Progenitor cell of endocrine pancreas (in vitro differentiated cells): ENCODE measurements at places on chromosomes 7 and 10. TPM values are rescaled to one million over a fixed set of nuclear protein-coding genes. Genes with fewer than 3 reads are reported as not detected.

The PRDX3 gene
- 116 and 117 TPM in 2 replicates for total RNA-seq

The ERVW-1 gene
- total RNA-seq, result not detected in 2 replicates

- DNase-seq, result no peak
Observed at GRCh38 chr7:112495810-112496462, 15.1 kb downstream of the LSMEM1 start.

GRCh38 chr10:127408733-127409132, 140.4 kb upstream of the NPS start:
- no peak for DNase-seq

DNA sequence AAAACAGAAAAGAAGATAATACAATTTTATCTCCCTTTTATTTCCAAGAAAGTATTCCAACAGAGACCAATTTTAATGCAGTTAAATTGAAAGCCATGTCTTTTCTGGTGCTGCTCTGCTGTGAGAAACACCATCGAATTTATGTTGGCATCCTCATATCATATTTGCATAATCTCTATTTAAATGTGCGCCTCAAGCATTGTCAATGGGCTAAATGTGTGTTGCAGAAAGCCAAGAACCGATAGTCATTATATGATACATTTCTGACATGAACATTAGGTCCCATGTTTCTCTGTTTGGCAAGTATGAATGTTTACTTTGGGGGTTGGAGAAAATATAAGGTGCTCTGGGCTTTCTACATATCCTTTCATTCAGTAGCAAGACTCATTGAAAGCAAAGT, 1023.5 kb upstream of the CELF2 start:
- no peak for DNase-seq

GRCh38 chr7:2982831-2983230, 60.8 kb downstream of the CARD11 start:
- DNase-seq, result no peak

DNA sequence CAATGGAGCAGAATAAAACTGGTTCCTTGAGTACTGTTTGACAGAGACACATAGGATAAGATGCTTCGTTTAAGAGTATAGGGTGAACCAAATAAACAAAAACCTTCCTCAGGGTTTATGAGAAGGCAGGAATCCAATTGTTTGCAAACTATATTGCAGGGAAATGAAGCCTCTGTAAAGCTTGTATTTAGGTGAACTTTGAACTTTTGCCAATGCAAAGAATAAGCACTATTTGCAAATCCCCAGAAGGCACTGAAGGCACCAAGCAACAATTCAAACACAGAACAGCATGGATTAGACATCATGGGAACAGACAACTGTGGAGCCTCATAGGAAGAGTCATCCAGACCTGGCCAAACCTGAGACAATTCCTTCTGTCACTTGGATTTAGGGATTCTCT, 47.1 kb upstream of the WASL start:
- no peak for DNase-seq

GRCh38 chr10:70652761-70653657, 19.3 kb upstream of the ADAMTS14 start:
- no peak for DNase-seq

DNA sequence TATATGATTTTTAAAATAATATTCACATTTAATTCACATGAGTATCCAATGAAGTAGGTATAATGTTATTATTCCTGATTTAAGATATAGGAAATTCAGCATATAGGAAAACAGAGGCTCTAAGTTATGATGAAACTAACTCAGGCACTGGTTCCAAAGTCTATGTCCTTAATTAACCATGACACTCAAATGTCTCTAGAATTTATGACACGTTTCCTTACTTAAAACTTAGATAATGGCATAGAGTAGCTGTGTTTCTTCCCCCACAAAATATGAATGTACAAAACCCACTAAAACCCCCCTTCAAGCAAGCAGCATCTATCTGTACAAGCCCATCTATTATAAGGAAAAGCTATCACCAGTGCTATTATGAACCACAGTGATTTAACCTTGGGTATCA, 72.9 kb upstream of the CDK1 start:
- no peak for DNase-seq
